CD4-positive, alpha-beta T cell (primary cell): ENCODE measurements at places on chromosomes 7 and 10.
A peak's percentile ranks its signal among the peaks of the same experiment; 100 is the strongest.

GRCh38 chr10:69182005-69182404 lies 2.0 kb downstream of the SUPV3L1 start:
- no peak for DNase-seq

- no peak for DNase-seq
Observed at GRCh38 chr7:76040126-76040525, 7.7 kb downstream of the STYXL1 start.

GRCh38 chr7:92873776-92874175 lies 37.4 kb upstream of the CDK6 start:
- no peak for DNase-seq

- DNase-seq: peak; percentile 82
Observed at GRCh38 chr10:3239066-3239919, 66.7 kb upstream of the PITRM1 start.

GRCh38 chr10:7512487-7512886 lies 101.7 kb upstream of the SFMBT2 start:
- DNase-seq: peak; percentile 38

- no peak for DNase-seq
Observed at GRCh38 chr7:42024537-42024936, 212.5 kb downstream of the GLI3 start.

DNA sequence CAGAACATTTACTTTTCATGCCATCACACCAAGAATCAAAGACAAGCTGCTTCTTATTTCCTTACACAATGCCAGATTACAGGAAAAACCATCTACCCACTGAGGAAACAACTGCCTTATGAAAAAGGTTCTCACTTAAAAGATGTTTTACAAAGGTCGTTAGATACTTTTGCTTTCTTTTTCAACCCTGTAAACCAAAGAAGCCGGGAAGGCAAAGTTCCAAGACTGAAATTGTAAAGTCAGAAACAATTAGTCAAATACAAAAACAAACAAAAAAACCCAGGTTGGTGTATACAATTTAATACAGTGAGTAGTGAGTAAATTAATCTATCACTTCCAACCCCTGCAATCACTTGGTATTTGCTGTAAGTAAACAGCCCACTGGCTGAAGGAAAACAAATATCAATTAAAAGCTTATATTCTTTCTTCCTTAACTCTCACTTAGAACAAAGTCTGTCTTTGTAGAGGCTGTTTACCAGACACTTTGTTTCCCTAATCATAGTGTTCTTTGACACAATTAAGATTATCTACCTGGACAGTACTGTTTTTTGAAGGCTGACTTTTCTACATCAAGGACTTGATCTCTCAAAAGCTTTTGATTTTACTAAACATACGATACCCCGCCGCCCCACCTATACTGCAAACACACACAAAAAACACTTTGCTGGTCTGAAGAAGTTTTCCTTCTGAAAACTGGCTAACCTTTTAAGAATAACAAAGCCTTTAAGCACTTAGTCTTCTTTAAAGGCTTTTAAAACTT lies 18.1 kb downstream of the ERLIN1 start:
- DNase-seq: no peak

- DNase-seq: peak; percentile 64
Observed at GRCh38 chr7:1290026-1290678, 57.5 kb downstream of the UNCX start.

- DNase-seq: no peak
Observed at GRCh38 chr7:42156291-42156865, 80.6 kb downstream of the GLI3 start.

DNA sequence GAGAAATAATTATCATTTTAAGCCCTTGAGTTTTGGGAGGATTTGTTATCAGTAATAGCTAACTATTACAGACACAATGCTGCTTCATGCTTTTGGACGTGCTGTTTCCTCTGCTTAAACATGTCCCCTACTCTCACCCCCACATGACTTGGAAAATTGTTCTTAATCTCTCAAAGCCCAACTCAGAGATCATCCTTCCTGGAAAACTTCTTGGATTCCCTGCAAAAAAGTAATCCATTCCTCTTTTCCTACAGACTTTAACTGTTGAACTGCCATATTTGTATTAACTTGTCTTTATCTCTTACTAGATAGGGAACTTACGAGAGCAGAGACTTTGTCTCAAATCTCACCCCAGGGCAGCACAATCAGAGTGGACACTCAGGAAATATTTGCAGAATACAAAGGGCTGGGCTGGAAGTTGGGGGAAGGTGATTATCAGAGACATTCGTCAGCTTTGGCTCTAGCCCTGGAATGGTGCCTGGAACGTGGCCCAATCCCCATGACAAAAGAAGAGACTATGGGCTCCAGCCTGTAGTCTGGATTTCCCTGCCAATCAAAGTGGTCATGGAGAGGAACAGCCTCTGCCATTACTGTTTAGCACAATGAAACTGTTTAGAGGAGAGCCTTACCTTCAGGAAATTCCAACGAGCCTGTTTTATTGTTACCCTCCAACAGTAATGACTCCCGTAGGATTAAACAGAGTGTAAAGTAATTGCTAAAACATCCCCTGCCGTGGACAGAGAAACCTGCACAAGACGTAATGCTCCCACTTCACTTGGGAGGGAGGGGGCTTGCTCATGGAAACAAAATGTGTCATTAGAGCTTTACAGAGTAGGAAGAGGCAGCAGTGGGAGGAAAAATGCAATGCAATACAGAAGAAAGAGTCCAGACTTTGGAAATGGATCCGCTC lies 140.4 kb upstream of the AUTS2 start:
- no peak for DNase-seq
